ENCODE measurements at places on chromosomes 7 and 10. TPM values are rescaled to one million over a fixed set of nuclear protein-coding genes. Genes with fewer than 3 reads are reported as not detected.

GRCh38 chr7:55975988-55976633 is 11.7 kb downstream of the NIPSNAP2 start:
- DNase-seq: no peak

GRCh38 chr10:119319161-119319919 is 112.0 kb downstream of the GRK5 start:
- no peak for DNase-seq

DNA sequence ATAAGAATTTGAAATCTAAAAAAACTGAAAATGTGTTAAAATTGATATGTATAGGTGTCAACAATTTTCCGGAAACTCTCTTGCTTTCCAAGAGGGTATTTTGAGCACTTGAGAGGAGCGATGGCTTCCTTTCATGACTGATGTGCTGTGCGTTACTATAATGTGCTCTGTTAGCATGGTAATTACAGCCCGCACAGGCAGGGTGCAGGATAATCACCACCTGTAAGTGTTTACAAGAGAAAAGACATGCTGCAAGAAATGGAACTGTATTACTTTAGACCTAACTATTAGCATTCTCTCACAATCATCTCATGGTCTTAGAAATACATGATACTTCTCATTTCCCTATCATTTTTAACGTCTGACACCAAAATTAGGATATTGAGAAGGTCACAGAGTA is 92.4 kb upstream of the ADARB2 start:
- DNase-seq: no peak

DNA sequence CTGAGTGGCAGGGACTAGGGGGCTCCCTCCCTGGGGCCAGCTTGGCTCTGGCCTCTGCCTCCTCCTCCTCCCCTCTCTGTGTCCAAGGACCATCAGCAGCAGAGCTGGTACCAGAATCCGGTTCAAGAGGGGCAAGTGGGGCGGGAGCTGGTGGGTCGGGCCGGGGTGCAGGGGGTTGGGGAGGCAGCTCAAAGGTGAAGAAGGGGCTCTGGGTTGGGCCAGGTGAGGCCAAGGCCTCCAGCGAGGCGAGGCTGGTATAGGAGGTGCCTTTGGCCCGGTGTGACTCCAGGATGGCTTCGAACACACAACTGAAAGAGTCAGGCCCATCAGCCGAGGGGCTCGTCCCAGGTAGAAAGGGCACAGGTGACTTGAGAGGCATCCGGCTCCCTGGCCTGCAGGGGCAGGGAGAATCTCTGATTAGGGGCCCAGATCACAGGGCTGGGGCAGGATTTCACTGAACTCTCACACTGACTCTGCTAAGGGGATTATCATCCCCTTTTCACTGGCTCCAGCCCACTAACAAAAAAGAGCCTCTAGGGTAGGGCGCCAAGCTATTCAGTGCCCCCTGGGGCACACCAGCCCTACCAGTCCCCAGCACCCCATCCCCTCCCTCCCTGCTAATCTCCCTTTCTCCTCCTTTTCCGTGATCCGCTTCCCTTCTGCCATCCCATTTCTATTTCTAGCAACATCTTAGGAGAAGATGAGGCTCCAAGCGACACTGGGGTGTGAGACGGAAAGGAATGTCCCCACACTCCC is 4.6 kb downstream of the PSD start:
- DNase-seq: no peak

GRCh38 chr7:55553024-55553345 is 19.3 kb downstream of the VOPP1 start:
- DNase-seq: no peak

DNA sequence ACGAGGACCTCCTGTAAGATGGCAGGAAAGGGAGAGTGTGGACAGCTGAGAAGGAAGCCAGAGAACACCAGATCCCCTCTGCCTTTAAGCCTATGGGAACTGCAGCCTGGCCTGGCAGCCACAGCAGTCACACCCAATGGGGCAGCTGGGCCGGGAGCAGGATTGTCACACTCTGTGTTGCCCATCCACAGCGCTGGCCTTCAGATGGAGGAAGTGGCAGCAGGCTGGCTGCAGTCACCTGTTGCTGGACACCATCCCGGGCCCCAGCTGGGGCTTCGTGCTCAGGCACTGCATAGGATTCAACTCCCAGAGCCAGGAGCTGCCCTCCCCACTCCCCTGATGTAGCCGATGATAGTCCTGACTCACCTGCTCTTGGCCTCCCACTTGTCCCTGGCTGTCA is 114.4 kb downstream of the COL13A1 start:
- no peak for DNase-seq

- no peak for DNase-seq
Measured at GRCh38 chr7:95478272-95479037, 7.3 kb upstream of the ASB4 start.

DNA sequence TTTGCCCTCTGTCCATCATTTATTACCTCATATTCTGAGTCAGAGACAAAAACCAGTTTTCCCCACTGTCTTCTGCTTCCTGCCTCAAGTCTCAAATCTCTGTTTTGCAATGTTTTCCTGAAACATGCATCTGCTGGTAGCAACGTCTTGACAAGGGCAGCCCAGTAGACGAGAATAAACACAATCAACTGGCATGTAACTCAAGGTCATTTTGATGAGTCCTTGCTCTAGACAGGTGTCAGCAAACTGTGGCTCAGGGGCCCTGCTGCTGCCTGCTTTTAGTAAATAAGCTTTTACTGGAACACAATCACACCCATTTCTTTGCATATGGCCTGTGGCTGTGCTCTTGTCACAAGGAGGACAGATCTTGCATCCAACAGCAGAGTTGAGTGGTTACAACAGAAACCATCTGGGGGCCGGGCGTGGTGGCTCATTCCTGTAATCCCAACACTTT is 59.8 kb downstream of the ITIH5 start:
- DNase-seq: no peak

DNA sequence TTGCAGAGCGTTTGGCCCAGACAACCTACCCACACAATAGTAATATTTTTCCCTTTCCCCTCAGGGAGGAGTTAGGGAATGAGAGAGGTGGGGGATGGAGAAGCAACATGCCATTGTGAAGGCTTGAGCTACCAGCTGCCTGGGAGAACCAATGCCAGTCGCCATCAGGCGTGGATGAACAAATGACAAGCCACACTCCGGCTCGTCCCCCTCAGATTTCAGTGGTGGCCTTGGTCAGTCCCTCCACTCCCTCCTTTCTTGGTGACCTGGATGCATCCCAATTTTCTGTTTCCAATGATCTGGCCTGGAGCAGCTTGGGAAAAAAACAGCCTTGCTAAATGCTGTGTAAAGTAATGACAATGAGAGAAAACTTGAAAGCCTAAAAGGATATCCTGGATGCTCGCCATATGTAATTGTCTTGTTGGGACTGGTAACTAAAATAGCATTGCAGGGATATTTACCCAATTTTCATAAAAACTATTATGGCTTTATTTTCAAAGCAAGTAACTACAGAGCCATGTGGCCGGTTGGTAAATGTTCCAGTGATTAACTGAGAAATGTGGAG is 110.7 kb downstream of the ICA1 start:
- no peak for DNase-seq

DNA sequence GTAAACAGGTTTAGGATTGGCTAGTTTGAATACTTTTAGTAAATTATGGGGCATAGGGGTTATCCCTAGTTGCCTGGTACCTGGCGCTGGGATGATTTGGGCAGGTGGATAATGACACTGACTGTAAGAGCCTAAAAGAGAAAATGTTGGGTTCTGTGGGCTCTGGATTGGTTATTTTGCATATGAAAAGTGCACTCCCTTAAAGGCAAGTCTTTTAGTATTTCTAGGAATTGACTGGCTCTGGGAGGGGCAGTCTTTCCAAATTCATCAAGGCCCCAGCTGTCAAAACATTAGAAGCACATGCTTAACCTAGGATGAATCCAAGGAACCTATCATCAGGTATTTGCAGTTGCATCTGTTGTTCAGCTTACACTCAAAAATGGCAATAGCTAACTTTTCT is 454.6 kb upstream of the SORCS1 start:
- no peak for DNase-seq

DNA sequence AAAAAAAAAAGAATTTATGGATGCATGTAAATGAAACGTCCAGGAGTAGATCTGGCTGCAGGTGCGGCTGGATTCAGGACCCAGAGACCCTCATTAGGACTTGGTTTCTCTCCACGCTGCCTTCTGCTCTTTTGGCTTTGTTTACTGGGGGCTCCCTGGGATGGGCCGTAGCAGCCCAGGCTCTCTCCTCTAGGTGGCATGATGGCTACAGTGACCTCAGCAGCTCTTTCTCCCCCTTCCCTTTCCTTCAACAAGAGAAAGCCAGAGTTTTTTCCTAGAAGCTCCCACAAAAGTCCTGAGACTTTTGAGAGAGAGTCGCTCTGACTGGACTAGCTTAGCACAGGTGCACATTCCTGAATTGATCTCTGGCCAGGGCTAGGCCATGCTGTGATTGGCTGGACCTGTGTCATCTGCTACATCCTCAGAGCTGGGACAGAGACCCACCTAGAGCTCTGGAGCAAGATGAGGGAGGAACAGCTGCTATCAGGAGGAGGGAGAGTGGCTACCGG is 67.8 kb upstream of the PDCD4 start:
- DNase-seq: no peak

DNA sequence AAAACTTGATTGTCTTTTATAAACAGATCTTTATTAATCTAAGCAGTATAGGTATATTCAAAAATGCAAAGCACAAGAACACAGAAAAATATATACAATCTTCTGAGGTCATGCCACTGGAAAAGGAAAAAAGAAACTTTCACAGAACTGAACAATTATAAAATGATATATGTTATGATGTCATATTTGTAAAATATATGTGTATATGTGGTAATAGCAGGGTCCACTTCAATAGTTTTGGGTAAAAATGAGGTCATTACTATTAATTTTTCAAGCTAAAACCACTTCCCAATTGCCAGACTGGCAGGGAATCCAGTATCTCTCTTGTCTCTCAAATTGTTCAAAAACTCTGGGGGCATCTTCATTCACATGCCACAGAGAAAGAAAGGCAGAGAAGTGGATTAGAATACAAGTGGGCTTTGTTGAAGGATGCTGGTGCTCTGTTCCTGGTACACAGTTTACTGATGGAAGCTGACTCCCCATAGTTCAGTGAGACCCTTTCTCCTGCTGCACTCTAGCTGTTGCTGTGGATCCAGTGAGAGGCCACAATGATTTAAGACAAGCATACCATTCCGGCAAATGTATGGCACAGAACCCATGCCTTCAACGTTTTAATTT is 19.7 kb downstream of the CTNNA3 start:
- DNase-seq: no peak

DNA sequence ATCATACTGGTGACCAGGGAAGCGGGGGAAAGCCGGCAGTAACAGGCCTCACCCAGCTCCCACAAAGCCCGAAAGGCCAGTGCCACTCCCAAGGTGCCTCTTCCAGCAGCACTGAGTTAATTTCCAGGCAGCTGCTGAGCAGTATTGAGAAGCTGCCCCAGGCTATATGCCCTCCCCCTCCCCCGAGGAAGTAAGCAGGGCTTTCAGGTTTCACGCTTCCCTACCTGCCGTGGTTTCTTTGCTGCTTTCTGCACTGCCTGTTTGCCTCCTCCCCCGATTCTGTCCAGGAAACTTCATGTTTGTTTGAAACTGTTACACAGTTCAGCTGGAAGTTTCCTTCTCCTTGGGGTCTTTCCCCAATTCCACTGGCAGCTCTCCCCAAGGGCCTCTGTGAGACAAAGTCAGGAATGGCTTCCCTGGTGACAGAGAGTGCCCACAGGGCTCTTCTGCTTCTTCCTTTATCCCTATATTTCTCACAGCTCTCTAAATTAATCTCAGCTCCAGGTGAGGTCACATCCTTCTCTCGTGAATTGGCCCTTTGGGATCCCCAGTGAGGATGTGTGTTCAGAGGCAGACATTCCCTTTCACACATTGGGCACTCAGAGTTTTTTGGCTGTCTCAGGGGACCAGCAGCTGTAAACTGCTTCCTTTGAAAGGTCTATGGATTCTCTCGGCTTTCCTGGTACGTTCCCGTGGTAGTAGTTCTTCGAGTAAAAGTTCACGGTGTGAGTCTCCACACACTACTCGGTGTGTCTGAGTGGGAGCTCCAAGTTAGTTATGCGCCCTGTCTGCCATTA is 19.4 kb downstream of the C1GALT1 start:
- DNase-seq: no peak

- DNase-seq: no peak
Measured at GRCh38 chr10:84294766-84295447, 33.5 kb upstream of the CCSER2 start.

GRCh38 chr7:18778594-18778993 is 283.0 kb downstream of the HDAC9 start:
- DNase-seq: no peak

GRCh38 chr10:34618611-34619010 is 196.5 kb downstream of the PARD3 start:
- no peak for DNase-seq

Gene TCF7L2
- 11.3 TPM for polyA plus RNA-seq

Gene INPP5F
- polyA plus RNA-seq: 4.1 TPM

Gene SH2D4B
- polyA plus RNA-seq: not detected

Gene KIF20B
- polyA plus RNA-seq: 1.4 TPM

Gene GPNMB
- 66.8 TPM for polyA plus RNA-seq

Gene CLEC5A
- not detected for polyA plus RNA-seq

Gene SPDYE9
- polyA plus RNA-seq: not detected

Gene GPR85
- polyA plus RNA-seq: 2.6 TPM

All from BJ (cell line).